ENCODE measurements at places on chromosomes 5 and 9. TPM values are rescaled to one million over a fixed set of nuclear protein-coding genes. Genes with fewer than 3 reads are reported as not detected.

The CER1 gene
- total RNA-seq: not detected

The PCDHA1 gene
- total RNA-seq: 0.35 TPM

The AJM1 gene
- total RNA-seq: 1.8 TPM

The IFNA21 gene
- not detected for total RNA-seq

The ZNF367 gene
- total RNA-seq: 8.7 TPM

The PCDHB3 gene
- 2.9 TPM for total RNA-seq

The RNF224 gene
- 0.52 TPM for total RNA-seq

DNA sequence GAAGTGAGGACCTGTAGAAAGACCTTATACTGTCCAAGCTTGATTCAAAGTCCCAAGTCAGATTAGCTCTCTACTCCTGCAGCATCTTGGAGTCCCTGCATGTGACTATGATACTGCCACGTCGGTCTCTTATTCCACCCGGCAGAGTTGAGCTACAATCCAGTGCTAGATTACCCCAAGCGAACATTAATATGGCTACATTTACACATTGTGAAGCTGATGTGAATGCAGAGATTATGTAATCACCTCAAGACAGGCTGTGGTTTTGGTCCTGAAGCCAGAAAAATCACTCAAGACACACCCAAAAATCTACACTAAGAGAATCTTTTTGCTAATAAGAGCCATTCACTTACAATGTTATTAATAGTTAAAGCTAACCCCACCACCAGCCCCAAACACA, 116.7 kb downstream of the GNA14 start:
- no peak for DNase-seq

DNA sequence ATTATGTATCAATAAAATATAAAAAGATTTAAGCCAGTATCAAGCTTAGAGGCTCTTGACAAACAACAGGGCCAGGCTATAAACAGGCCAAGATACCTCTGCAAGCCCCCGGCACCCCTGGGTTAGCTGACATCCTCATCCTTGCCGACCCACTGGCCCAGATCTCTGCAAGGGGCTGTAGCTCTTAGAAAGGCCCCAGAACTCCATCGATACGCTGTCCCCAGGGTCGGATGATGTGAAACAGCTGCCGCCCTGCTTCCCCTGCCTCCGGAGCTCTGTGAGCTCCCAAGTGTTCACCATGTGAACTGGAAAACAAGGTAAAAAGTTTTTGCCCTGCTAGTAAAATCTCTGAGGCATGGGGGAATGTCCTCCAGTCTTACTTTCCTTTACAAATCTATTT, 20.1 kb downstream of the SH3PXD2B start:
- no peak for DNase-seq

GRCh38 chr9:79387101-79387835, 184.5 kb upstream of the TLE4 start:
- peak; percentile 3 for DNase-seq

DNA sequence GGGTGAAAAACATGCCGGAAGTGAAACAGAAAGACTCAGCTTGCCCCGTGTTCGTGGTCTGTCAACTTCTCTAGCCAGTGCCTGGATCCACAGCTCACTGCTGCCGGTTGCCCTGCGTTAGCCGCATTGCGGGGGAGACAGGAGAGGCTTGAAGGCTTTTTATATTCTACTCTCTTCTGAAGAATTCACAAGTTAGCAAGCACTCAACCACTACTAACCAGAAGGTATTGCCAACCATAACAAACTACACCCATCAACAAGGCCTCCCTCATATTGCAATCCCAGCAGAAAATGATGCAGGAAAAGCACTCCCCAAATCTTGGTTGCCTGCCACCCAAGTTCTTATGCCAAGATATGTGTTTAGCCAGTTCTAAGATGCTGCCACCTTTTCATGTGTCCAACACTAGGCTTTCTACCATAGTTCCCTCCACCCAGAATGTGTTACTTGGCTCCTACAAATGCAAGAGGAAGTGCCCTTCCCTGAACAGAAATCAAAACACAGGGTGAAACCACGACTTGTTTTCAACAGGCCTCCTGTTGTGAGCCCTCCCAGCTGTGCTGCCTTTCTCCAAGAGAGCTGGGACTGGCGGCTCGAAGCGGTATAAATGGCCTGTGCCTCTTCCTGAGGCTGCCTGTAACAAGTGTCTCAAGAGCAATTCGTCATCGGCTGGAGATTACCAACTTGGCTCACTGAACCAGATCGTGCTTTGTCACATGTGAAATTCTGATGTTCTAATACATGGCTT, 129.0 kb downstream of the SNX18 start:
- DNase-seq: peak; percentile 85

DNA sequence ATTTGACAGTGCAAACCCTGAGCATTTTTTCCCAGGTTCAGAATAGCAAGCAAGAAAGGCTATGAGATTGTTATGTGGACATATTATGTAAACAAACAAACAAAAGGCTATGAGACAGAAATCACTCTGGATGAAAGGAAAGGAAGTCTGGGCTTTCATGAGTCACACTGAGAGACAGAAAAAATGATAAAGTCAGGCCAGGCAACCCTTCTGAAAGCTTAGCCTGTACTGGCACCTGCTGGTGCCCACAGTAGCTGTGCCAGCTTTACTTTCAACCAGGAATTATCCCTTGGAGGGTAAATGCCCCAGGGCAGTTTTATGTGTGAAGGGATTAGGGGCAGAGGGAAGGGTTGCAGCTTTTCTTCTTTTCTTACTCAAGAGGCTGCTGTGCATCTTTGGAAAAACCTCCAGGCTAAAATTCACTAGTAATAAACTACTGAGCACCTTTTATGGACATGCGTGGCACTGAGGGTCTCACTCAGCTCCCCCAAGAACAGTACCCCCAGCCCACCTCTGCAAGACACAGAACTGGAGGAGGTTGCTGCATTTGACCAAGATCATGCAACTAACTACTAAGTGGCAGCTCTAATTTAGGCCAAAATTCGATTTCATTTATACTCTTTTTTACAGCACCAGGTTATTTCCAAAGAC, 41.7 kb downstream of the ACTL7B start:
- DNase-seq: peak; percentile 65

GRCh38 chr5:34682926-34683623, 26.9 kb downstream of the RAI14 start:
- DNase-seq: peak; percentile 96

DNA sequence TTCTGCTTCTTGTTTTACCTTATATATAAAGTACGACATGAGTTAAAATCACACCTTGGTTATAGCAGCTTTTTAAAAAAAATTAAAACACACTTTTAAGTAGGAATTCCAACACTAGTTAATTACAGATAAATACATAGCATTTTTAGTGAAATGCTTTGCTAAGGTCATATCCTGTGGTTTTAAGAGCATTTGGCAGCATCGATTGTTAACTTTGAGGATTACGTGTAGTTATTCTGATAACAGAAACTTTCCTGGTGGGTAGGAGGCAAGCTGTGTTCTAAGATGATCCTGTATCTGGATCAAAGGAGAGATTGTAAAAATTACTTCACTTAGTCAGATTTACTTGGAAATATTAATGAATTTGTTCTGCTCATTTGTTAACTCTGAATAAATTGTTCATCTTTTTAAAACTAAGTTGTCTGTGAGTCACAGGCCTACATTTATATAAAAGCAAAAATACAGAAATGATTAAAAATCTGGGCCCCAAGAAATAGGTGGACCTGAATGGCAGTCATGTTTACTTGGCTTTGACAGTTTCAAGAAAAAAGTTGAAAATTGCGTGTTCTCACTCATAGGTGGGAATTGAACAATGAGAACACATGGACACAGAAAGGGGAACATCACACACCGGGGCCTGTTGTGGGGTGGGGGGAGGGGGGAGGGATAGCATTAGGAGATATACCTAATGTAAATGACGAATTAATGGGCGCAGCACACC, 58.3 kb downstream of the TRIO start:
- no peak for DNase-seq

- DNase-seq: no peak
Observed at GRCh38 chr5:65204966-65205365, 276.8 kb downstream of the ADAMTS6 start.

DNA sequence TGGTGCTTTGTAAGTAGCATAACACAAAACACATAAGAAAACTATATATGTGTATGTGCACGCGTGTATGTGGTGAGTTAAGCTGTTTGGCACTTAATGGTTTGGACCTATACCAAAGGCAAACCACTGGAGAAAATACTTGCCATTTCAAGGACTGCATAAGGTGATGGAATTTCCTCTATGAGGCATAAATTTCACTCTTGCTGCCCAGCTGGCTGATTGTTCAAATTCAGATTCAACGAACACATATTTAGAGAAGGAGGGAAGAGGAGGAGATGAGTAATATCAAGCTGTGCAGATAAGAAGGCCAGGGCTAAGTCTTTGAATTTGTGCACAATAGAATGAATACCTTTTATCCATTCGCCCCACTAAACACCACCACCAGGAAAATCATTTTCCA, 470.6 kb upstream of the MPDZ start:
- peak; percentile 91 for DNase-seq

- peak; percentile 57 for DNase-seq
Observed at GRCh38 chr9:98775831-98776441, 20.4 kb downstream of the ANKS6 start.

DNA sequence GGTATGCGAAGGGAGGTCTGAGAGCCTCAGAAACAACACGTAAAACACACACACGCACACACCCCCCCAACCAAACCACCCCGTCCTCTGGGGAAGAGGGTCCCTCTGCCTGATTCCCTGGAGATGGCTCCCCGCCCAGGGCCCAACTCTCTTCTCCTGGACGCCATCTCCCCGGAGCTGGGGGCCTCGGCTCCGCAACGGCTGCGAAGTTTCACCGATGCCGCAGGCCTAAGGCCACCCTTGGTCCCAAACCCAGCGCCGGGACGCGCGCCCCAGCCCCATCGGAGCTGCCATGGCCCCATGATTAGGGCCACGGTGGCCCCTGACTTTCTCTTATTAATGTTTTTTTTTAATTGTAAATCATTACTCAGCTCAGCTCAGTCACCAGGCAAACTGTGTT, 181.4 kb upstream of the TBCA start:
- no peak for DNase-seq

DNA sequence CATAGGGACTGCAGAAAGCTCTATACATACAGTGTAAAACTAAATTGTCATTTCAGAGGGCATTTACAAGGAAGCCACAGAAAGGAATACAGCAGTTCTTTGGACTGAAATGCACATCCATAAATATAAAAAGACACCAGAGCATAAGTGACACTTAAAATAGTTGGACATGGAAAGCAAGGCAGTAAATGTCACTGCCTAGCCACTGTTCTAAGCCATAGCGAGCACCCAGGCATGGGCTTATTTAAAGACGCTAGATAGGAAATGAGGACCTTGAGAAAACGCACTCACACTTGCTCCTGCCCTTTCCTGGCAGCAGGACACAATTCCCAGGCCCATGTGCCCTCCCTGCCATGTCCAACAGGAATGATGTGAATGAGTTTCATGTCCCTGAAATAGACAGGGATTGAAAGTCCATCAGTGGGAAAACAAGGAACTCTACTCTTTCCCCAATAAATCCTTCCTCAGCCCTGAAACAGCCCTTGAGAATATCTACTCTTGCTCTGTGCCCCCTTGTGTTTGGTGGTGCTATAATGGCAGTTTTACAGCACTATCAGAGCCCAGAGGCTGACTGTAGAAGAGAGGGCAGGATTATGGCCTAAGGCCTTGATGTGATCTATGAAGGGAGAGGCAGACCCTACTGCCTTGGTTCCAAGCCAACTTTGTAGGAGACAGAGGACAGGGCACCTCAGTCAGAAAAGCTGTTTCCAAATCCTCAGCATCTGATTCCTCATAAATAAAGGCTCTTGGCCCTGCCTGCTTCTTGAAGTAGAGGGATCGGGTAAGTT, 182.9 kb downstream of the SAXO1 start:
- no peak for DNase-seq

GRCh38 chr9:91660521-91660920, 236.9 kb upstream of the NFIL3 start:
- no peak for DNase-seq

GRCh38 chr5:132364319-132364718, 5.2 kb upstream of the SLC22A5 start:
- peak; percentile 95 for DNase-seq

DNA sequence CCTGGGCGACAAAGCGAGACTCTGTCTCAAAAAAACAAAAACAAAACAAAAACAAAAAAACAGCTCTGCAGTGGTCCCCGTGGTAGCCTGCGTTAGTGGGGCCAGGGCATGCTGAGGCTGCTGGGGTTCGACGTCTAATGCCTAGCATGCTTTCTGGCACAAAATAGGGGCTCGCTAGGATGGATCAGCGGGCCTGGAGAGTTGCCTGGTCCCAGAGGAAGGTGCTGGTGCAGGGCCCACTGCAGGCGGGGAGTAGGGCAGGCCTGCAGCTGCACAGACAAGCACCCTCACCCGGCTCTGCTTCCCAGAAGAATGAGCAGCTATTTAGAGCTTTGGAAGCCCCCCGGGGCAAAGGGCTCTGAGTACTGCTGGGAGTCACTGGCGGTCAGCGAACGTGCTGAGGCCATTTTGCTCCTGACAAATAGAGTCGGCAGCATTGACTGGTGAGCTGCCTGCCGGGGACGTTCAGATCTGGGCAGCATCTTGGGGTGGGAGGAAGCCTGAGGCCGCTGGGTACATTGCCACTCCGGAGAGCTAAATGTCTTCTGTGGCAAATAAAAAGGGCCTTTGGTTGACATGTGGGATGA, 126.7 kb downstream of the OLFM1 start:
- no peak for DNase-seq

DNA sequence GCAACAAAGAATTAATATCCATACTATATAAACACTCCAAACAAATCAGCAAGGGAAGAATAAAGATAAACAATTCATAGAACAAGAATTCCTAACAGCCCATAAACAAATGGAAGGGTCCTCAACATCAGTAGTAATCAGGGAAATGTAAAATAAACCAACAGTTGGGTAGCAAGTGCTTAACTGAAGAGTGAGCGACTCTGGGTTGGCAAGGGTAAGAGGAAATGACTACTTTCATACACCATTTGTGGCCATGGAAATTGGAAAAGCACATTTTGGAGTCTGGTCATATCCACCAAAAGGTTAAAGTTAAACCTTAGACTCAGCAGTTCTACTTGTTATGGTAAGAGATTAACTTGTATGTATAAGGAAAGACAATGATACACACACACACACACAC, 17.4 kb upstream of the RORB start:
- DNase-seq: no peak

Data from renal cortical epithelial cell (primary cell).